Left ventricle myocardium superior (tissue), 1 donor: ENCODE measurements at places on chromosomes 11 and 22. TPM values are rescaled to one million over a fixed set of nuclear protein-coding genes. Genes with fewer than 3 reads are reported as not detected.

GRCh38 chr22:43832393-43833265, 20.5 kb upstream of the EFCAB6 start:
- no peak for DNase-seq

DNA sequence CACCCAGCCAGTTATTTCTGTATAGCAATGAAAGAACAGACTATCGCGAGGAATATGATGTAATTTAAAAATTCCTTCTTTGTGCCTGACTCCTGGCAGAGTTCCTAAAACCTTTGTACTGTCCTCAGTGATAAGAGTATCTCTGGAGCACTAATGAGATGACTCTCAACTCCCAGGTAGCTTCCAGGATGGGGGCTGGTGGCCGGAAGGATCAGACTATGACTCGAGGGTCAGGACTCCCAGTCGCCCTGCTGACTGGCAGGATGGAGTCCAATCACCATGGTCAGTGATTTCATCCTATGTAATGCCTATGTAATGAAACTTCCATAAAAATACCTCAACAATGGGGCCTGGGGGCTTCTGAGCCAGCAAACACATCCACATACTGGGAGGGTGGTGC, 135.1 kb downstream of the SHANK2 start:
- DNase-seq = no peak

DNA sequence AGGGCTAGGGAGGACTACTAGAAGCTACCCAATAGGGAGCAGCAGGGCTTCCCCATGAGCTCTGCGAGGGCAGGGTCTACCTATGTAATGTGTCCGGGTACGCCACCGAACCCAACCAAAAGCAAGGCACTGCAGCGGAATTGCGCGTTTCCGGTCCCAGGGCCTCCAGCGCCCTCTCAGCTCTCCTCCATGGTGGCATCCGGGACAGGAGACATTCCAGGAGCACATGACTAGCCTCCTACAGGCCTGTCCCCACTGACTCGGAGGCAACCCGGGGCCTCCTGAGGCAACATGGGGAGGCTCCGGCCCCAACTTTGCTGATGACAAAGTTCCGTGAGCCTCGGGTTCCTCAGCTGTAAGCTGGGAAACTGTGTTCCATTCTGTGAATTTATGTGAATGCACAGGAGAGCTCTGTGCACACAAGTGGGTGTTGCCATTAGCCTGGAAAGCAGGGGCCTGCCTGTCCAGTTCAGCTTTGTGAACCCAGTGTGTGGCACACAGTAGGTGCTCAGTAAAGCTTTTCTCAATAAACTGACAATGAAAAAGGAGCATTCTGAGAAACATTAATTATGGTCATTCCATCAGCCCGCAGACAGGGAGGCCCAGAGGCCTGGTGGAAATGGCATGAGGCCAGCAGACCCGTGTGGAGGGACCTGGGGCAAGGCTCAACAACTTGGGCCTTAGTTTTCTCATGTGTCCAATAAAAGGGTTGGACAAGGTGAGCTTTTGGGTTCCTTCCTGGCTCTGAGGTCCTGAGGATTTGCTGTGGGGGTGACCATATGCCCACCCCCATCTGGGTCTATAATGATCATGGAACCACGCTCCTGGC, 50.3 kb downstream of the CHRDL2 start:
- no peak for DNase-seq

- no peak for DNase-seq
These were observed 17.7 kb upstream of the TMPRSS5 start for GRCh38 chr11:113723787-113724186.

- no peak for DNase-seq
These were observed 305.4 kb downstream of the ST3GAL4 start for GRCh38 chr11:126660761-126661425.

GRCh38 chr11:45551191-45551713, 114.2 kb downstream of the CHST1 start:
- DNase-seq = no peak

- no peak for DNase-seq
These were observed 29.5 kb downstream of the MOV10L1 start for GRCh38 chr22:50119169-50119767.

- peak; percentile 22 for DNase-seq
These were observed 25.8 kb downstream of the ARVCF start for GRCh38 chr22:19990609-19991394.

DNA sequence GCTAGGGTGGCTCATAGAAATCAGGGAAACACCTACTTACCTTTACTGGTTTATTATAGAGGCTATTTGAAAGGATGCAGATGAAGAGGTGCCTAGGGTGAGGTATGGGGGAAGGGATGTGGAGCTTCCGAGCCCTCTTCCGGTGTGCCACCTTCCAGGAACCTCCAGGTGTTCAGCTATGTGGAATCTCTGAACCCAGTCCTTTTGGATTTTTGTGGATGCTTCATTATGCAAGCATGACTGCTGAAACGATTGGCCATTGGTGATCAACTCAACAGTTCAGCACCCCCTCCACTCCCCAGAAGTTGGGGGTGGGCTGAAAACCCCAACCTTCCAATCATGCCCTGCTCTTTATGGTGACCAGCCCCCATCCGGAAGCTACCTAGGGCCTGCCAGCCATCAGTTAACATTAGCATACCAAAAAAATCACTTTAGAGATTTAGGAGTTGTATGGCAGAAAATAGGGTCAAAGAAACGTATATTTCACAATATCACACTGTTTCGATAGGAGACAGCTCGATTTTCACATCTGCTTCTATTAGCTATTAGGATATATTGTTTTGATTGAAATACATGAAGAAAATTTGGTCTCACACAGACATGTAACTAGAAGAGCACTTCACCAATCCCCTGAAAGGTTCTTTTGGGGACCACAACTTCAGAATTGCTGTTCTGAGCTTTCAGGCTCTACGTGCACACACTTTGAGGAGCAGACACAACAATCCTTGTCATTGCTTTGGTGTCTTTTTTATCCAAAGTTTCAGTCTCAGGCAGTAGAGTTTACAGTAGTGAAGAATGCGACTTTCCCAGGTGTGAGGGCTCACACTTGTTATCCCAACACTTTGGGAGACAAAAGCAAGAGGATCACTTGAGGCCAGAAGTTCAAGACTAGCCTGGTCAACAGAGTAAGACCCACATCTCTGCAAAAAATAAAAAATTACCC, 3.3 kb upstream of the POLR2G start:
- no peak for DNase-seq

GRCh38 chr11:125772834-125773505, 5.7 kb downstream of the PATE2 start:
- no peak for DNase-seq

The FAT3 gene
- total RNA-seq = 0.47 TPM

The POU2AF3 gene
- total RNA-seq = 0.74 TPM

The YPEL4 gene
- 1.2 TPM for total RNA-seq

The ACRV1 gene
- not detected for total RNA-seq
